ENCODE measurements at places on chromosomes 1 and 21.

DNA sequence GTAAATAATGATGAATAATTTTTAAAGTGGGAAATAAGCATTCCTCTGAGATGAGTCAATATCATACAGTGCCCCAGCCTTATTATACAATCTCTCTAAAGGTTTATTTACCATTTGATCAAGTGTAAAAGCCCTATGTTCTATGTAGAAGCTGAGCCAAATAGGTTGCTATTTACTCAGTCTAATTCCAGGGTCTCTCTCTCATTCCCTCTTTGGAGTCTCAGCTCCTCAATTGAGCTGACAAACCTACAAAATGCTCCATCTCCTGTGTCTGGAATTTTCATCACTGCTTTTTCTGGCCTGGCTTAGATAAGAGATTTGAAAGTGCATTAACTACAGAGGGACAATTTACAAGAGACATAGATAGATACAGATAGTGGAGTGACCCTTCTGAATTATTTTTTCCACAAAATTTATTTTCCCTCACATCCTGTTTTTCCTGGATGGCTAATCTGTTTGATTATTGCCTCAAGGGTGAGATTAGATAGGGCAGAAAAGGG is 24.8 kb upstream of the USH2A start:
- DNase-seq, result no peak

GRCh38 chr1:85554630-85555327 is 25.8 kb upstream of the CCN1 start:
- no peak for DNase-seq

DNA sequence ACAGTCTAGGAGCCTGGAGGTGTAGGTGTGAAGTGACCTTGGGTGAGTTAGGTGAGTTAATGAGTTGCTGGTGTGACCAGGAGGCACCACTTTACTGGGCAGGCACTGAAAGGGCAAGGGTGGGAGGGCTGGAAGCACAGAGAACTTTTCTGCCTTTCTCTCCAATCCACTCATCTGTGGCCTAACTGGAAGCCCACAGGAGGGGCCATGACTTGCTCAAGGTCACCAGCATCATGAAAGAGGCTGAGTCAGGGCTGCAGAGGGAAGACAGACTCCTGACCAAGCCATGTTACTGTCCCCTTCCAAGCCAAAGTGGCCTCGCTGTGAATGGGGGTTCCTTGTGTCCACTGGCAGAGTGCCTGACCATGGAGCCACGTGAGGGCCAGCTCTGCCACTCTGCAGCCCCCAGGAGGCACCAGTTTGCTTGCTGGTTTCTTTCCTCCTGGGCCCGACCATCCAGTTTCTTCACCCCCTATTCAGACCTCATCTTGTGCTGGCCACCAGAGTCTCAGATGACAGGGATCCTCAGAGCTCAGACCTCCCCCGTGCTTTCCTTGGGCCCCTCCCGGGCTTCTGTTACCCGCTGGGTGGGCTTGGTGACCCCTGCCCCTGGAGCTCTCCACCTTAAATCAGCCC is 4.3 kb upstream of the BSND start:
- no peak for DNase-seq

DNA sequence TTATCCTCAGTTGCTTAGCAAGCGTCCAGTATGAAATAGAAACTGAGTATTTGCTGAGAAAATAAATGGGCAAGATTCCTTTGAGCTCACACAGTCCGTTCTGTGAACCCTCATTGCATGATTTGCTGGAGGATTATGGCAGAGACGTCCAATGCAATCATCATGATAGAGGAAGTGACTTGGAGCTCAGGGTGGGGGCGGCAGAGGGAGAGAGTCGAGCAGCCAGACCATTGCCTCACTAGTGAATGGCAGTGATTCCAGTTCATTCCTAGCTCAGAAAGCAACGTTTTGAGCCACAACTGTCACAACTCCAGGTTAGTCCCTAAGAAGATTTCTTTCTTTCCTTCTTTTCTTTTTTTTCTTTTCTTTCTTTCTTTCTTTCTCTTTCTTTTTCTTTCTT is 27.5 kb upstream of the COL9A2 start:
- DNase-seq, result no peak

- no peak for DNase-seq
These were observed 1.3 kb downstream of the ADARB1 start for GRCh38 chr21:45075596-45076244.

GRCh38 chr1:24051206-24051945 is 60.6 kb downstream of the MYOM3 start:
- no peak for DNase-seq

GRCh38 chr1:184191181-184191621 is 139.7 kb downstream of the TSEN15 start:
- DNase-seq, result no peak

DNA sequence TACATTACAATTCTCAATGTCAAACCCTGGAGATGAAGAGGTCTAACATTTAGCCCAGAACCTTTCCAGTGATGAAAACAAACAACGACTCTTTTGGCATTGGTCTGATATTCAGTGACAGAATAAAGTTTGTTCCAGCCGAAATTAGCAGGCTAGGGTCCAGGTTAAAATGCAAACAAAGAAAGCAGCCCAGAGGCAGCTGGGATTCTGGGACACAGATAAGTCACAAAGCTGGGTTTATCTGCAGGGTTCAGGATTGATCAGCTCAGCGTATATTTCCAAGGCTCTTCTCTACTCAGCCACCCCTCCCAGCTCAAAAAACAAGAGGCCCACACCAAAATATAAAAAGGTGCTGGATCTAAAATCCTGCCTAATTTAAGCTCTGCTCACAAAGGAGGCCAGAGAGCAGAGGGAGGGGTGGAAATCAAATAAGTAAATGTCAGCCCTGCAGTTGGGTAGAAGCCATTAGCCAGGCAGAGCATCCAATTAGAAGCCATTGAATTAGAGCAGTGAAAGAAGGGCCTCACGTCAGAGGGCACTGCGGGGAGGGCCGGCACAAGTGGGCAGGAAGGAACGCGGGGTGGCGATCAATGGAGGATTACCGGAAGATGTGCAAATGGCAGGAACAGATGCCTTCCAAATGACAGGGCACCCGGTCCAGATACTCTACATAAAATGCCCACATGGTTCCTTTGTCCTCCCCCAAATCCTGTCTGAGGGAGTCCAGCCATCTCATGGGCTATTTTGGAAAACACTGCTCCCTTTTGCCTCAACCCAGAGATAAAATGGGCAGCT is 3.2 kb upstream of the KLHDC8A start:
- DNase-seq, result no peak

- no peak for DNase-seq
These were observed 744 bp upstream of the WDR26 start for GRCh38 chr1:224435318-224435763.

DNA sequence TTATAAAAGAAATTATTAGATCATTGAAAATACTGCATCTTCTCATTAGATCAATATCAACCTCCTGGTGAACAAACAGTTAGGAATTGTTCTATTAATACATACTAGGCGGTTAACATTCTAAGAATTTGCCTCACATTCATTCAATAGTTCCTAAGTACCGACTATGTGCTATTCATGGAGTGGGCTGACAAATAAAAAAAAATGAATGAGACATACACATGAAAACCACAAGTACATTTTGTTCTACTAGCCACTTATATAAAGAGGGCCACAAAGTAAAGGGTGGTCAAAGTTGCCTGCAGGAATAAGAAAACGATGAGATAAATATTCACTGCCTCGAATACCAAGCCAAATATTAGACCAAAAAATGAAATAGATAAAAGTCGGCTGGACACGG is 294.4 kb downstream of the SDCCAG8 start:
- no peak for DNase-seq

DNA sequence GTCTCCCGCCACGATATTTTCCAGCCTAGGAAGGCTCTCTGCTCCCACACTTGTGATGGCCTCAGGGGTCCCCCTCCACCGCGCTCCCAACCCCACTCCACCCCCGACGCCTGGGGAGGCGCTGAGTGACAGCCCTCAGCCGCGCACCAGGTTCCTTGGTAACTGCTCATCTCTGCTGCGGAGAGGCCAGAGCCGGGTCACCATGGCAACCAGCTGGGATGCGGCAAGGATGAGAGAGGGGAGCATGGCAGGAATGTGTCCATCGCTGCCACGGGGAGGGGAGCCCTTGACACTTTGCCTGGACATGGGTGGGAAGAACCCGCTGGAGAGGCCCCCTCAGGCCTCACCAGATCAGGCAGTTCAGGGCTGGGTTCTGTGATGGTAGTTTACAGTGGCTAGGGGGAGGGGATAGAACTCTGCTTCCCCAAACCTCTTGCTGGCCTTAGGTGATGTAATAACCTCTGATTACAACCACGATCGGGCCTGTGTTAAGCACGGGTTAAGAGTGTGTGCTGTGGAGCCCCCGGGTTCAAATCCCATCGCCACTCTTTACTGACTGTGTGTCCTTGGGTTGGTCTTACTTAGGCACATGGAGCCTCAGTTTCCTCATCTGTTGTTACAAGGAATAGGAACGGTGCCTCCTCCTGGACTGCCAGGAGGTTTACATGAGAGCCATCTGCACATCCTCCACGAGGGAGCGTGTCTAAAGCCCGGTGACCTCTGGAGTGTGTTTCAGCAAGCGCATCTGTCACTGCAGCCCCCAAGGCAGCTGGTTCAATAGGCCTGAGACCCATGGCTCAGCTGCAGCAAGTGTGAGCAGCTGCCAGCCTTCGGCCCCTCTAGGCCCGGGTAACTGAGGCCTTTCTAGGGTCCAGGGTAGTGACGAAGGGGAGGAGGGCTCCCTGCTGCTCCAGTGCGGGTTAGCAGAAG is 6.3 kb downstream of the KIF17 start:
- no peak for DNase-seq

- DNase-seq, result no peak
These were observed 49.1 kb downstream of the GLIS1 start for GRCh38 chr1:53689736-53690326.

DNA sequence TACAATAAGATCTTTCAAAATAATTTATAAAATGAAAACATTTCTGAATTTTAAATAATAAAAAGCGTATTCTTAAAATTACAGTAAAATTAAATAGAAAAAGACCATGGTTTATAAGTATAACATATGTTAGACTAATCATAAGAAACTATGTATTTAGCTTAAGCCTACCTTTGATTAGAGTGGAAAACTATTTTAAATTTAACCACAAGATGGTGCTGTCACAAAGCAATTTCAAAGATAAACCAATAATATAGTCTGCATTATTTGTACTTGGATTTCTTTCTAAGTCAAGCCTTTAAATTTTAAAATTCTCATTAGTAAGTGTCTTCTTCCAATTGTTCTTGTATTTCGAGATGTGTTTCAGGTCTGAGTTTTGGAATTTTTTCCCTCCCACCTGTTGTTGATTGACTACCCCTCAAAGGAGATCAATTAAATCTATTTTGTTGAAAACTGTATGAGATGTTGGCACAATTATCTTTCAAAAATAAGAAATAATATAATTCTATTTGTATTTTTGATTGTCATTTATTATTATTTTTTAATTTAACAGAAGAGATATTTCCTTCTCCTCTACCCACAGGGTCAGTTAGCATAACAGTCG is 459.8 kb downstream of the KCNT2 start:
- DNase-seq, result no peak

DNA sequence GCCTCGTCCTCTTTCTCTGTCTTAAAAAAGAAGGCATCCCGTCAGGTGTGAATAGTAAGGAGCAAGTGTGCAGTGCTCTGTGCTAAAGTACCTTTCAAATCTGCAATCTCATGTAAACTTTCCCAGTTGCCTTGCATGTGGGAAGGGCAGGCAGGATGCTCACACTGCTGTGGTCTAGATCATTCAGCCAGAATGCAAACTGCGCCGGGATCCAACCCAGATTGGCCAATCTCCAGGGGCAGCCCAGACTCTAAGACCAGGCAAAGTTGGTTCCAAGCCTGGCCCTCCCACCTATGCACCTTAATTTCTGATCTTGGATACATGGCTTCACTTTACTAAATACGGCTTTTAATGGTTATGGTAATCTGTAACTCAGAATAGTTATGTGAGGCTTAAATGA is 3.2 kb upstream of the MAP1LC3C start:
- DNase-seq, result no peak

- DNase-seq, result no peak
These were observed 42.7 kb upstream of the SLC16A1 start for GRCh38 chr1:112998592-112999235.

DNA sequence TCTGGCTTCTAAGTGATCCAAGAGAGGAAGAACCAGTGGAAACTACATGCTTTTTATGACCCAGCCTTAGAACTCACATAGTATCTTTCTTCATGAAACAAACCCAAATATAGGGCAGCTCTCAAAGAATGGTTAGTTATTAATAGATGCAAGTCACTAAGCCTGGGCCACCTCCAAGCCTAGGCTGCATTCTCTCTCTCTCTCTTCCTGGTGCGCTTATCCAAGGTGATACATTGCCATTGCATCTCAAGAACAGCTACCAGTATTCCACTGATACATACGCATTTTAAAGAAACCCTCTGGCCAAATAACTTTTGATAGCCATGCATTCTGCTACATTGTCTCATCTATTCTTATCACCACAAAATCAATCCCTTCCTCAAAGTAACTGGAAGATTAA is 455.6 kb upstream of the ADGRL2 start:
- DNase-seq, result no peak

- no peak for DNase-seq
These were observed 49.2 kb upstream of the COL24A1 start for GRCh38 chr1:86205741-86206140.

DNA sequence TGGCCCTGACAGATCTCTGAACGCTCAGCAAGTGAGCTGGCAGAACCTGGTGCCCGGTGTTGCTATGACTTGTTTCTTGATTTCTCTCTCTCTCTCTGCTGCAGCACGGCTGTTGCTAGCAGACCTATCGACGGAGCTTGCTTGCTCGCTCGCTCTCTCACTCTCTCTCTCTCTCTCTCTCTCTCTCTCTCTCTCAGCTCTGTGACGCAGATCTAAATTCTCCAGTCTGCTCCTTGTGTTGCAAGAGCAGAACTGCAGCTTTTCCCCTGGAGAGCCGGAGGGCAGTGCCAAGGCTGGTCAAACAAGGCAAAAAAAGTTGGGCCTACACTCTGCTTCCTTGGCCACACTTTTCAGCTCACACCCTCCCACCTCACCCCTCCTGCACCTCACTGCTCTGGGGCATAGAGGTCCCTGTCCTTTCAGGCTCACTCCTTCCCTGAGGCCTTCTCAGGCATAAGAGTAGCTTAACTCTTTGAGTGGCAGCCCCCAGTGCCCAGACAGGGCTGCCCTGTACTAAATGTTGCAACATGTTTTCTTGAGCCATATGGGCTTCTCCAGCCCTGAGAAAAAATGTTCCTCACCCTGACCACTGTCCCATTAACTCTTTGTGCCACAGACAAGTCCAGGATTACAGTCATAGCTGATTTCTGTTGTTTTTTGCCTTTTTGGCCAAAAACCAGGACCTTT is 72.2 kb downstream of the CD46 start:
- no peak for DNase-seq
